NCI-H2107 (cell line): ENCODE measurements at places on chromosomes 7 and 10.

DNA sequence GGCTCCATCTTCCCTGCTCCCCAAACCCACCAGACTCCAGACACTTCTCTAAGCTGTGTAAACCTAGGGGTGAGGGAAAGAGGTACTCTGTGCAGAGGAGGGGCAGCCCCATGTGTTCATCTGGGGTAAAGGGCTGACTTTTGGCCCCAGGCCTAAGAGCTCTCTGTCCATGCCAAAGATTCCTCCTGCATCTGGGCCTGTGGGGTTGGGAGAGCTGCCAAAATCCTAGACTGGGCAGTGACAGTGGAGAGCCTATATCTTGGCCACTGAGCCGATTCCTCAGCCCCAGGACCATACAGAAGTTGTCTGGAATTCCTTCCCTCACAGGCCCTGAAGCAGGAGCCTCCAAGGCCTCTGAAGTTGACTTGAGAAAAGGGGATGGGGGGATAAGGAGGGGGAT lies 25.3 kb upstream of the LEP start:
- DNase-seq: no peak

- DNase-seq: peak; percentile 40
These were observed 9.6 kb upstream of the AGR3 start for GRCh38 chr7:16891338-16891737.

DNA sequence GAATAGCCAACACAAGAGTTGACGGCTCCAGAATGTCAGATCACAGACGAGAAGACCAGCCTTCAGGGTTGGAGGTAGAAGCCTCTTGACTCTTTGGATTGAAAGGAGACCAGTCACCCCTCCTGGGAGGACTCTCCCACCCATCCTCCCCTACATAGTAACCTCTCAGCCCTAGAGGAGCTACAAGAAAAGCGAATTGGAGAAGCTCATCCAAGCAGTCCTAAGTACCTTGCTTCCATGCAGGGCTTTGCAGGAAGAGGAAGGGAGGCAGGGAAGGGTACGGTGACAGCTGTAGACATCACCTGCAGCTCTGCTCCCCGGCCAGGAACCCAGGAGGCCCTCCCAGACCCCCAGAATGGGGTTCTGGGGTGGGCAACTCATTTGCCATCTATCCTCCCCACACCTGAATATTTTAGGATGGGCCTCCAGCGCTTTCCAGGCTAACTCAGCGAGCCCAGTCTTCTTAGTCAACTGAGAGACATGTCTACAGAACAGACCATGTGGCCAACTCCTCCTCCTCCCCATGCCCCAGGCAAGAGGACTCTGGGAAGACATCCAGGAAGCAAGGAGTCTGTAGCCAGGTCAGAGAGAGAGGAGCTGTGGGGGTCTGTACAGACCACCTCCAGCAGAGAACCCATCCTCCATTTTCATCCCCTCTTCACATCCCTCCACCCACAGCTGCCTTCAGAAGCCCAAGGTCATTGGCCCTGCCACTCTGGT lies 55.6 kb upstream of the LBX1 start:
- DNase-seq: no peak

DNA sequence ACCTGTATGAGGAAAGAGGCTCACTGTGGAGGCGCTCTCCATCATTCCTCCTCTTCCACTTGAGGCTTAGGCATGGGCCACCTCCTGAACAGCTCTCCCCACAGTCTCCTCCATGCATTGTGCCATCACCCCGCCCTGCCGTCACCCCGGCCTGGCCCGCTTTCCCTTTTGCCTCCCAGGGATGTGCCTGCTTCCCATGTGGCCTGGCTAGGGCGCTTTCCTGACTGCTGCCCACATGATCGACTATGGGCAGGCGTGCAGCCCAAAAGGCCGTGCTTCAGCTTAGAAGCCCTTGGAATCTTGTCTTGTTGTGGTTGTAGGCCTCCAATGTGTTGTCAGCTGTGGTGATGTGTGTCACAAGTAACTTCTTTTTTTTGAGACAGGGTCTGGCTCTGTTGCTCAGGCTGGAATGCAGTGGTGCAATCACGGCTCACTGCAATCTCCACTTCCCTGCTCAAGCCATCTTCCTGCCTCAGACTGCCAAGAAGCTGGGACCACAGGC lies 1.8 kb upstream of the ACTR3C start:
- DNase-seq: no peak

DNA sequence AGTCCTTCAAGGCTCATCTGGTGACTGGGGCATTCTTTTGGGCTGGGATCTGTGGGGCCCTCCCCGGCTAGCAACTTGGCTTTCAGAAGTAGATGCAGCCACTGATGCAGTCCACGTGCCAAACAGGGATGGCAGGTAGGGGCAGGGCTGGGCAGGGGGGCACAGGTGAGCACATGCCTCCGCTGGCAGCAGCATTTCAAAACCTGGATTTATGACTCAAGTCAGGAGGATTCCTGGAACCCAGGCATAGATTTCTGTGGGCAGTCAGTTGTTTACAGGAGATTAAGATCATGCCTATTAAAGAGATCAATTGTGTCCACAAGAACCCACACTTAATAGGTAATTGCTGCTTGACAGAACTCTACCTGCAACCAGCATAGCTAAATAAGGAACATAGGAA lies 839 bp upstream of the HABP2 start:
- DNase-seq: no peak
